ENCODE measurements at places on chromosomes 1 and 21.

DNA sequence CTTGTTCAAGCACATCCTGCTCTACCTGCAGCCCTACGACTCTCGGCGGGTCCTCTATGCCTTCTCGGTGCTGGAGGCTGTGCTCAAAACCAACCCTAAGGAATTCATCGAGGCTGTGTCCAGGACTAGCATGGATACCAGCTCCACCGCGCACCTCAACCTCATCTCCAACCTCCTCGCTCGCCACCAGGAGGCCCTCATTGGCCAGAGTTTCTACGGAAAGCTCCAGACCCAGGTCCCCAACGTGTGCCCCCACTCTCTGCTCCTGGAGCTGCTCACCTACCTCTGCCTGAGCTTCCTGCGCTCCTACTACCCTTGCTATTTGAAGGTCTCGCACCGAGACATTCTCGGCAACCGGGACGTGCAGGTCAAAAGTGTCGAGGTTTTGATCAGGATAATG, 74.3 kb upstream of the MORC3 start:
- DNase-seq: no peak

GRCh38 chr1:15243275-15244043, 3.6 kb upstream of the FHAD1 start:
- DNase-seq: no peak

GRCh38 chr21:33267250-33267649, 1.1 kb downstream of the IL10RB start:
- DNase-seq: no peak

DNA sequence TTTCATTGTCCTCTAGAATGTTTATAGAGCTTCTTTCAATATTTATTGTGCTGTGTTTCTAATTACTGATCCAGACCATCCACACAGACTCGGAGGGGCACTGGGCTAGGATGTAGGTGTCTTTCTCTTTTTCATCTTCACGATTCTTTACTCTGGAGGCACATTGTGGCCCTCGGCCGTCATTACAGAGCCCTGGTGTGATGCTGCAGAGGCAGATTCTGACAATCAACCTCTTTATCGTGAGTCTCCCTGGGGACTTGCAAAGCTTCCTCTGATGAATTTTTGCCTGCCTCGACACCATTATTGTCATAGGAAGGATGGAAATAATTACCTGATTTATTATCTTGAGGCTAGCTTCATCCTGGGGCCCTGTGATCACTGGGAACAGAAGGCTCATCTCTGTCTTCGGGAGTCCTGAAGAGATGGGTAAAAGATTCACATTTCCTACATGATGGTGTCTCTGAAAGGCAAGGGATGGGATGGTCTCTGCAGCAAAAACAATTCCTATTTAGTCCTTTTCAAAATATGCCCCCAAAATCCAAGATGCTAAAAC, 89.4 kb downstream of the SEC16B start:
- no peak for DNase-seq

DNA sequence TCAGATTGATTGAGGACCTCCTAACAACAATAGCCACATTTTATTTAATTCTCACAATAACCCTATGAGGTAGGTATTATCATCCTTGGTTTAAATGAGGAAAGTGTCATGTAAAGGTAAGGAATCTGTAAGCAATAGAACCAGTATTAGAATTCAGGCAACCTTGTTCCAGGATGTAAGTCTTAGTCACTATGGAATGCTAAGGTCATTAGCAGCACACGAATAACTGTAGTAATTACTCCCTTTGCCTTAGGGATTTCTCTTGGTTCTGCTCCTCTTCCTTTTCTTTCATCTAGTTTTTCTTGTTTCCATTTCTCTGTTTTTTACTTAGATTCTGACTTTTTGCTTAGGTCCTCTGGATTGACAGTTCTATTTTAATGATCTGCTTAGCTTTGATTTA, 23.1 kb upstream of the ATP6V1G3 start:
- no peak for DNase-seq

- DNase-seq: no peak
Observed at GRCh38 chr1:188489336-188490112, 1660.8 kb downstream of the PLA2G4A start.

DNA sequence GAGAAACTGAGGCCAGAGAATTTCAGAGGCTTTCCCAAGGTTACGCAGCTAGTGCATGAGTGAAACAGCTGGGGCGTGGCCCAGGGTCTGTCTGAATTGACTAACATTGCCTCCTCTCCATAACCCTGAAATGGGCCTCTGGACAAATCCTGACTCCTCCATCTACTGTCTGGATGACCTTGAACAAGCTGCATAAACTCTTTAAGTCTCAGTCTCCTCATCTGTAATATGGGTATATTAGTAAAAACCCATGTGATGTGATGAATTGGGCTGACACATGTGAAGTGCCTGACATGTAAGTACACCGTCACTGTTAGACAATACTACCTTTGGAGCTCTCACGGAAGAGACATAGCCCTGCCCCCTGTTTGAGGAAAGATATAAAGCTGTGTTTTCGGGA, 12.3 kb upstream of the FGR start:
- DNase-seq: no peak

DNA sequence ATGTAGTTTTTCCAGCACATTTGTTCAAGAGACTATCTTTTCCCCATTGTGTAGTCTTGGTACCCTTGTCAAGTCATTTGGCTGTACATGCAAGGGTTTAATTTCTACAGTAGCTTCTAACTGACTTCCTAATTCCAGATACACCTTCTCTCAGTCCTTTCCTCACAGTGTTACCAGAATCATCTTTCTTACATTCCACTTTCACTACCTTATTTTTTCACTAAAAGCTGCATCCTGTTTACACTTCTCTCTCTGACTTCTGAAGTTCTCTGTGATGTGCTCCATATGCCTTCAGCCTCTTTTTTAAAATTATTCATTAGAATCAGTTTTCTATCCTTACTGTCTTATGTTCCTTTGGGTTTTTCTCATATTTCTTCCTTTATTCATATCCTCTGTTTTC, 57.1 kb upstream of the RWDD3 start:
- no peak for DNase-seq

- DNase-seq: no peak
Observed at GRCh38 chr1:108893141-108893530, 16.4 kb downstream of the GPSM2 start.

GRCh38 chr21:35266546-35266945, 217.4 kb upstream of the RUNX1 start:
- no peak for DNase-seq

DNA sequence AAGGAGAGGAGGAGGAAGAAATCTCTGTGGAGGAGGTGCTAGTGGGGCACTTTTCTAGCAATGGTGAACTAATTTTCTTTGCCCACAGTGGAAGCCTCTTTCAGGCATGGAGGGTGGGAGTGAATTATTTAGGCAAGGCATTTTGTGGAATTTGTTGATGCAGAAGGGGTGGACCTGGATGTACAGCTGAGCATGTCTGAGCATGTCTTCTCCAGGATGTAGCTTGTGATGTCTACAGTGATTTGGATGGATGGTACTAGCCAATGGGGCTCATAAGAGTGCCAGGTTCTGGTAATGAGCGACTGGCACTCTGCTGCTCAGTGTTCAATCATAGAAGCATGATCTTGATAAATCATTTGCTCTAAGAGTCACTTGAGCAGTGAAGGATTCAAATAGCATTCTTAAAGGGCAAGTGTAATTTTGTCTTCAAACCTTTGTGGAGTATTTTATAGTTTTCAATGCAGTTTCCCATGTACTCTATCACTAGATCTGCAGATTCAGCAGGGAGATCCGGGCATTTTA, 153.9 kb upstream of the LMO4 start:
- DNase-seq: no peak

- DNase-seq: no peak
Observed at GRCh38 chr1:40870135-40870728, 8.1 kb upstream of the CITED4 start.

- DNase-seq: no peak
Observed at GRCh38 chr1:44801491-44802305, 1.5 kb downstream of the PLK3 start.

DNA sequence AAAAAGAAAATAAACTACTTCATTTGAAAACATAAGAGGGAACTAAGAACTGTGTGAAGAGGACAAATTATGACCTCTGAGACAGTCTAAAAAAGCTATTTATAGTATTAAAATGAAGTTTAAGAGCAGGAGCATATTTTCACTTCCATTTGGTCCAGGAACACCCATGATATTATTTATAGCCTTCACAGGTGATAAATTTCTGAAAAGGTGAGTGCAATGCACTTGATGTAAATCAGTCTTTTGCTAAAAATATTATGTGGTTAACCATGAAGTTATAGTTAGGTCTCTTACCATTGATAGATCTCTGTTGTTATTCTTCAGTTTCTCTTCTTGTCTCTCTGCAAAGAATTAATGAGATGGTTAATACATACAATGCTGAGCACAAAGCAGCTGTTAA, 14.7 kb downstream of the TMCO1 start:
- DNase-seq: no peak

DNA sequence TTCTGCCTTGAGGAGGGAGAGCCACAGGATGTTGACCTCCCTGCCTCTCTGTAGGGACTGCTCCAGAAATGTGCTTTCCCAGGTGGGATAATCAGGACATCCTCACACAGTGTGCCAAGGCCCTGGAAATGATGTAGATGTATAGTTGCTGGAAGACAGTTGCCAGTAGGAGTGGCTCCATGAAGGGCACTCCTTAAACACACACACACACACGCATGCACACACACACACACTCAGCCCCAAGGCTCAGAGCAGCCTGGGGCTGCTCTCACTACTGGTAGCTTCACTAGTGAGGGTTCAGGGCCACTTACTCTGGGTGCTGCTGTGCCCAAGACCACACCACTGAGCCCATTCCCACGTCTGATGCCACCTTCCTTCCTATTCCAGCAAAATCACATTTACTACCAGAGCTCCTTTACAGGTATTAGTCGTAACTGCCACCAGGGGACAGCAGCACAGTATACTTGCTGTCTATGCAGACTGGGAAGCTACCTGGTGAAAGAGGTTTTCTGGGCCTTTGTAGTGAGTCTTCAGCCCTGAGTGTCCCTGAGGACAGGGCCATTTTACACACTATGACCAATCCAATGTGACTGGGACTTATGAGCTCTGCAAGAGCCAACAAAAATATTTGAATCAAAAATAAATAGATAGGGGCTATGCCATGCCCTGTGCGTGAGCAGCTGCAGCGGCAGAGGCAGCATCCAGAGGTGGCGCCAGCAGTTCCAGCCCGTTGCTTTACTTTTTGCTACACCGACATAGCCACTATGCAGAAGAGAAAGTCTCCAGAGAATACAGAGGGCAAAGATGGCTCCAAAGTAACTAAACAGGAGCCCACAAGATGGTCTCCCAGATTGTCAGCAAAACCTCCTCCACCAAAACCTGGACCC, 15.0 kb downstream of the CRNN start:
- peak; percentile 12 for DNase-seq

- DNase-seq: no peak
Observed at GRCh38 chr1:227603327-227603726, 40.0 kb downstream of the ZNF678 start.

Data from AG10803 (cell line).